ENCODE measurements at places on chromosomes 16 and 17.

DNA sequence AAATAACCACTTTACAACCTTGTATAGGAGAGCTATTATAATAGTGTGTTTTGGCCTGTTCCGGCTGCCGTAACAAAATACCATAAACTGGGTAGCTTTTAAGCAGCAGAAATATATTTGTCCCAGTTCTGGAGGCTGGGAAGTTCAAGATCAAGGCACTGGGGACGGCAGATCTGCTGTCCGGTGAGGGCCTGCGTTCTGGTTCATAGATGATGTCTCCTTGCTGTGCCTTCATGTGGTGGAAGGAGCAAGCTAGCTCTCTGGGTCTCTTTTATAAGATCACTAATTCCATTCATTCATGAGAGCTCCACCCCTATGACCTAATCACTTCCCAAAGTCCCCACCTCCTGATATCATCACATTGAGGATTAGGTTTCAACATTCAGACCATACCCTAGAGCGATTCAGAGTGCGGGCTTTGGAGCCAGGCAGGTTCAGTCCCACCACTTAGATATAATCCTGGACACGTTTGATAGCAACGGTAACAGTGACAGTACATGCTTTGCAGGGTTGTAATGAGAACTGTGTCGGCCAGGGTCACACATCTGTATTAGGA is 76.2 kb upstream of the ZFHX3 start:
- no peak for DNase-seq

- DNase-seq, result no peak
These were observed 10.6 kb downstream of the TAOK2 start for GRCh38 chr16:29984137-29984763.

DNA sequence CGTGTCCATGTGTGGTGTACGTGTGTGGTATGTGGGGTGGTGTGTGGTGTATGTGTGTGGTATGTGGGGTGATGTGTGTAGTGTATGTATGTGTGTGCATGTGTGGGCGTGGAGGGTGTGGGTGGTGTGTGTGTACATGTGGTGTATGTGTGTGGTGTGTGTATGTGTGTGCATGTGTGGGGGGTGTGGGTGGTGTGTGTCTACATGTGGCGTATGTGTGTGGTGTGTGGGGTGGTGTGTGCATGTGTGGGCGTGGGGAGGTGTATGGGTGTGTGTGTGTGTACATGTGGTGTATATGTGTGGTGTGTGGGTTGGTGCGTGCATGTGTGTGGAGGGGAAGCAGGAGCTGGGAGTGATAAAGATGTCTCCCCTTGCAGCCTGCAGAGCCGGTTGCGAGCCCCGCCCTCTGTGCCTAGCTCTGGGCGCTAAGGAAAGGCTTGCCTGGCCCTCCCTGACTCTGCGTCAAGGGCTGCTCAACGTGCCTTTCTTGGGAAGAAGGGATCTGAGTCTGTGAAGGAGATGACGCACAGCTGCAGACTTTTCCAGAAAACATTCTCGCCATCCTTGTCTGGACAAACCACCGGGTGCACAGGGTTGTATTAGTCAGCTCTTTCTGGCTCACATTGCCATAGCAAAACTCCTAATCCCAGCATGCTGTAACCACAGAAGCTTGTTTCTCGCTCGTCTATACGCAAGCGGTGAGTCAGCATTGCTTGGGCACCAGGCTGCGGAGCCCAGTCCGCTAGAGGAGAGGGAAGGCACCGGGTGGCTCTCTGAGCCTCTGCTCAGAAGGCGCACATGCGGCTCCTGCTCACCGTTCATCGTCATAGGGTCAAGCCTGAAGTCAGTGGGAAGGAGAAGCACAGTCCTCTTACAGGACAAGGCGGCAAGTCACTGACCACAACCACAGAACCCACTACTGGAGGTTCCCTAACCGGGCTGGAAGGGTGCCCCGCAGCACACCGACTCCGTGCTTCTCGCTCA is 2.0 kb upstream of the CD300H start:
- peak; percentile 82 for DNase-seq

GRCh38 chr16:27740496-27741201 is 190.7 kb downstream of the KATNIP start:
- peak; percentile 31 for DNase-seq

DNA sequence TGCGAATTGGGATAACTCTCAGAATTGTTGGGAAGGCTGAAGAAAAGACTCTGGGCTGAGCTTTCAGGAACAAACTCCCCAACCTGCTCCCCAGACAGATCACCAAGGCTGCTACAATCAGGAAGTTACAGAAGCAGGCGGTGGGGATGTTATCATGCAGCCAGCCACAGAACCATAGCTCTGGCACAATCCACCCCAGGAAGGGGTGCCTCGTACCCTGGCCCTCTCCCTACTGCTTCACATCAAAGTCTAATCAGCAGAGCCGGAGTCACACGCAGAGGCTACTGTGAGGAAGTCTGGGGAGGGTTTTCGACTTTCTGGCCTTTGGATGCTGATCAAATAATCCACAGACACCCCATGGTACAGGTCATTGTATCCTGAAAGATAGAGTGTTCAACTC is 86.8 kb downstream of the NTN1 start:
- no peak for DNase-seq

DNA sequence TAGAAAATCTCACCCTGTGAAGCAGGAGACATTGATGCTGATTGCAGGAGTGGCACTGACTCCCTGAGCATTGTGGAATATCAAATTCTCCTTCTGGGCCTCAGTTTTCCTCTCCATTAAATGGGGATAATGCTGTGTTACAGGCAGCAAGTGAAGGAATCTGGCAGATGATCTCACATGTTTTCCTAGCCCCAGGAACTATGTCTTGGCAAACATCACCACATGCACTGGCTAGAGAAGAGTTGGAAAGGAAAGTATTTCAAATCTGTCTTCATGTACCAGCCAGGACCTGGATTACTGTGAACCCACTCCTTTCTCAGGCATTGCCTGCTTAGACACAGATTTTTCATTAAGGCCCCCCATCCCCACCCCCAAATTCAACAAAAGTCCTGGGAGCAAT is 13.6 kb upstream of the CCL8 start:
- no peak for DNase-seq

GRCh38 chr16:66857437-66857836 is 13.2 kb downstream of the CA7 start:
- DNase-seq, result no peak

DNA sequence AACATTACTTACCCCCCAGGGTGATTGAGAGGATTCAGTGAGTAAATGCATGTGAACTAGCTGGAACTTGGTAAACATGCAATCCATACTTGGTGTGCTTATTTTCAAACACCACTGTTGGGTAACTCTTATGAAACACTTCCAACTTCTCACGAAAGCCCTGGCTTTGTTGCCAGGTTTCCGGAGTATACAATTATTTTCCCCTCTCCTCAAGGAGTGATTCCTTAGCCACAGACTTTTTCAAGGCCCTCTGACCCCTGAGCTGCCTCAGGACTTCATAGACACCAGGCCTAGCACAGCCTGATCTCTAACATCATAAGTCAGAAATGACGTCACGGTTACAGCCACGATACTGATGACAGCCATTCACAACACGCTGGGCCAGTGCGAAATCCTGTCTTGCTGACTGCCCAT is 27.6 kb downstream of the HSD17B2 start:
- peak; percentile 10 for DNase-seq

- DNase-seq, result no peak
These were observed at the start of gene KIF19 for GRCh38 chr17:74325743-74326379. KIF19 (plus strand) TSS chr17:74326226; CDS start chr17:74326350, 124 bp downstream.

DNA sequence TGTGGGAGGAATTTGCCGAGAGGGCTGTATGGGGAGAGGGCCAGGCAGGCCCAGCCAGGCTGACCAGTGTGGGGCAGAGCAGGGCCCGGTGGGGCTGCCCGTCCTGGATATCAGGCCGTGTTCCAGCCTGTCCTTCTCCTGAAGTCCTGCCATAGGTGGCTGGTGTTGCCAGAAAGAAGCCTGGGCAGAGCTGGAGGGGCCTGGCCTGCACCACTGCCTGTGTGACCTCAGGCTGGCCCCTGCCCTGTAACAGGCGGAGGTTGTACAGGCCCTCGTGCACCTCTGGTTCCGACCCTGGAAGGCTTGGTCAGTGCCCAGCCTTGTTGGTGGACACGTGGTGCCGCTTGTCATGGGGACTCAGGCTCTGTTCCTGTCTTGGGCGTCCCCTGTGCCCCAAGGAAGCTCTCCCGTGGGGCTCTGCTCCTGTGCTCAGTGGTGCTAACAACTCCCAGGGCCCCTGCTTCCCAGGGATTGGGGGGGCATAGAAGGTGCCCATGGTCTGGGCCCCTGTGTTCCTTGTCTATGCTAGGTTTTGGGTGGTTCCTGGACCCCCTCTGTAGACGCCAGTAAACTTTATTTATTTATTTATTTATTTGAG is 33.3 kb downstream of the ADCY7 start:
- no peak for DNase-seq

DNA sequence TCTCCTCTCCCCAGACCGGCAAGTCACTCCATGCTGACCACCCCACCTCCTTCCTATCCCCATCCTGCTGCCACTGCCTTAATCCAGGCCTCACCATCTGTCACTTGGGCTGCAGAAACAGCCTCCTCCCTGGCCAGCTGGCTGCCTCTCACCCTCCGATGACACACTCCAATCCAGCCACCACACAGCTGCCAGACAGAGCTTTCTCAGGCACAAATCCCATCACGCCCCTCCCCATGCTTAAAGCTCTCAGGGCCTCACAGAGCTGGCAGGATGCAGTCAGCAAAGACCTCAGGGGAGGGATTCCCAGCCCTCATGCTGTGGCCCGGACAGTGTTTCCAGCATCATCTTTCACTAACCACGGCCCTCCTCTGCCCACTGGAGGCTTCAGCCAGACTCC is 13.7 kb downstream of the CAMKK1 start:
- DNase-seq, result no peak

DNA sequence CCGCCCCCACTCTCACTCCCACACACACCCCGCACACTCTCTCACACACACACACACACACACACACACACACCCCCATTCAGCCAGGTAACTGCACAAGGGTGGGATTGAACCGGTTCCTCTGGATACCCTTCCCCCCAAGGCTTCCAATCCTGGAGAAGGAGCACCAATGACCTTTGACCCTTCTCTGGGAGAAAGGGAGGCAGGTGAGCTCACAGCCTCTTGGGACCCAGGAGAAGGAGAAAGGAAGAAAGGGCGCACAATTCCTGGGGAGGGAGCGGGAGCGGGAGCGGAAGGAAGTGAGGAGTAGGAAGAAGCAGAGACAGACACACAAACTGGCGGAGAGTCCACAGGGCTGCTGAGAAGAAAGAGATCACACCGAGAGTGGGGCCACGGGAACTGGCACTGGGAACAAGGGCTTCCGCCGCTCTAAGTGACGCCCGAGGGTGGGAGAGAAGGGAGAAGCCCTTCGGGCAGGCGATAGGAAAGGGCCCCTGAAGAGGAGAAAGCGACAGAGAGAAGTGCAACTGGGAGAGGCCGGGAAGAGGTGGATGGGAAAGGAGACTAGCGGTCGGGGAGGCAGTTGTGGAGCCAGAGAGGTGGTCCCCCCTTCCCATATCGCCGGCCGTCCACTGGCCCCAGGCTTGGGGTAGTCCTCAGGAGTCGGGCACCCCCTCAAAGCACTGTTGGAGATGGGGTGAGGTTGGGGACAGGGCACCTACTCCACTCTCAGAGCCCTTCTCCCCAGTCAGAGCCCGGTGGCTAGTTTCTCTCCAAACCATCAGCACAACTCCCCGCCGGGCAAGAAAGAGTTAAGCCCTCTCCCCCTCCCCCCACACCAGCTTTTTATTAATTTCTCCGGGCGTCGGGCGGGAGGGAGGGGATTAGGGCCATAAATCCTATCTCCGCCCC is 1.3 kb downstream of the SAMD14 start:
- peak; percentile 37 for DNase-seq

GRCh38 chr17:32261417-32261736 is 4.3 kb upstream of the RHBDL3 start:
- DNase-seq, result no peak

GRCh38 chr17:55448681-55449080 is 27.0 kb upstream of the MMD start:
- peak; percentile 47 for DNase-seq

DNA sequence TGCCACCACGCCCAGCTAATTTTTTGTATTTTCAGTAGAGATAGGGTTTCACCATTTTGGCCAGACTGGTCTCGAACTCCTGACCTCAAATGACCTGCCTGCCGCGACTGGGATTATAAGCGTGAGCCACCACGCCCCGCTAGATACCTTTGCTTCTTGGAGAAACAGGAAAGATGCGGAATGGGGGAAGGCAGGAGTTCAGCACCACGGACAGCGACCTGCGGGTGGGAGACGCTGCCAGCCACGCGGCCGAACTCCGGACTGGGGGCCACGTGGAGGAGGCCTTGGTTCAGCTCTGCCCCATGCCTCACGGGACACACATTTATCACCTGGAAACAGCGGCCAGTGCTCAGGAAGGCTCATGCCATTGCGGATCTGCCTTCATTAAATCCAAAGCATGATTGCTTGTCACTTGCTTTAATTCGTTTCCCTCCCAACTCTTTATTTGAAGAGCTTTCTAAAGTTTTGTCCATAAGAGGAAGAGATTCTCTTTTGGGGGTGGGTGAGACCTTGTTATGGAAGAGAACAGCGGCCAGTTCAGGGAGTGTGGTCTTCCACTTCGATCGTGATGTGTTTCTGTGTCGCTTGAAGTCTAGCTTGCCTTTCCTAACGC is 219.9 kb downstream of the ENGASE start:
- peak; percentile 45 for DNase-seq

- DNase-seq, result peak; percentile 49
These were observed 37.0 kb upstream of the ZNF750 start for GRCh38 chr17:82876602-82877379.

- peak; percentile 75 for DNase-seq
These were observed 581 bp downstream of the PRKCA start for GRCh38 chr17:66302761-66303626.

DNA sequence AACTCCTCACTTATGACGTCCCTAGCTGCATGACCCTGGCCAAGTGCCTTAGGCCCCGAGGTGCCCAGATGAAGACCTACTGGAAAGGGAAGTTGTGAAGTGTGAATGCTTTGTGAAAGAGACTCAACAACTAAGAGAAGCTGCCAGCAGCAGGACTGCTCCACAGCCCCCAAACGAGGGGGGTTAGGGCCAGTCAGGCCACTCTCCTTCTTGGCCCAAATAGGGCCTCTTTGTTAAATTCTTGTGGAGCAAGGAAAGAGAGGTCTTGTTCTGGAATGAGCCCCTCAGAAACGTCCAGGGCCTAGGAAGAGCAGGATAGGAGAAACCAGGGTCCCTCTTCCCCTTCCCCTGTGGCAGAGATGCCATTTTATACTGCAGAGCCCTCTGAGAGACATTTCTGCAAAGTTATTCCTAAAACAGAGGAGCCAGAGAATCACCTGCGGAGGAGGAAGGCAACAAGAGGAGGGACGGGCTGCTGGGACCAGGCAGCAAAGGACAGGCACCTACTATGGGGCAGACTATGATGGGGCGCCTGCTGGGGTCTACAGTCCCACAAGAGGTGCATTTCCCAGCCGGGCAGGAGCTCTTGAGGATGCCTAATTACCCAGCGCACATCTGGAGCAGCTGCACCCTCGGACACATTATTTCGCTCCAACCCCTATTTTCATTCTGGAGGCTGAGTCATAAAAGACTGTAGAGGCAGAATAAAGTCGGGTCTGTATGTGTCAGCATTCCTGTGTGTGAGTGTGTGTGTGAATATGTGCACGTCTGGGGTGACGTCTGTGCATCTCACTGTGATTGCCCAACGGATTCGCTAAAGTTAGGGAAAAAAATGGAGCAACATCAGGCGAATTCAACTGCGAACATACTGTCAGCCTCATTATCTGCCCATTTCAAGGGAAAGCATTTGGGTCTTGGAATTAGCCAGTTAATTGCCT is 11.4 kb upstream of the HOXB9 start:
- DNase-seq, result peak; percentile 88

- DNase-seq, result no peak
These were observed 203.8 kb upstream of the CHMP6 start for GRCh38 chr17:80787881-80788280.

GRCh38 chr17:63696381-63696961 is 3.5 kb downstream of the LIMD2 start:
- peak; percentile 64 for DNase-seq

Data from ELR (cell line).